ENCODE measurements at places on chromosomes 7 and 10. TPM values are rescaled to one million over a fixed set of nuclear protein-coding genes. Genes with fewer than 3 reads are reported as not detected.
A peak's percentile ranks its signal among the peaks of the same experiment; 100 is the strongest.

DNA sequence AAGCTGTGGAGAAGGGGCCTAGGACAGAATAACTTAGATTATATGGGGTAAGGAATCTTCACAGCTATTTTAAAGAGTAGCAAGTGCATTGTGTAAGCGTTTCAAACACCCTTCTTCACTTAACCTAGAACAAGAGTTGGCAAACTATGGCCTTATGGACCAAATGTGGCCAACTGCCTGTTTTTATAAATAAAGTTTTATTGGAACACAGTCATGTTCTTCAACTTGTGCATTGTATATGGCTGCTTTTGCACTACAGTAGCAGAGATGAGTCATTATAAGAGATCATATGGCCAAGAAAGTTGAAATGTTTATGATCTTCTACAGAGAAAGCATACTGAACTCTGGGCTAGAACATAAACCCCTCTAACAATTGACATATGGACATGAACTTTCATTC lies 187.8 kb downstream of the ETV1 start:
- H3K36me3 ChIP-seq, result no peaks in the 10 kb centered on the region
- no peak for DNase-seq
- no peaks in the 10 kb centered on the region for H3K4me1 ChIP-seq
- H3K27ac ChIP-seq, result no peak overlapping the region
- no peaks in the 10 kb centered on the region for H3K27me3 ChIP-seq

DNA sequence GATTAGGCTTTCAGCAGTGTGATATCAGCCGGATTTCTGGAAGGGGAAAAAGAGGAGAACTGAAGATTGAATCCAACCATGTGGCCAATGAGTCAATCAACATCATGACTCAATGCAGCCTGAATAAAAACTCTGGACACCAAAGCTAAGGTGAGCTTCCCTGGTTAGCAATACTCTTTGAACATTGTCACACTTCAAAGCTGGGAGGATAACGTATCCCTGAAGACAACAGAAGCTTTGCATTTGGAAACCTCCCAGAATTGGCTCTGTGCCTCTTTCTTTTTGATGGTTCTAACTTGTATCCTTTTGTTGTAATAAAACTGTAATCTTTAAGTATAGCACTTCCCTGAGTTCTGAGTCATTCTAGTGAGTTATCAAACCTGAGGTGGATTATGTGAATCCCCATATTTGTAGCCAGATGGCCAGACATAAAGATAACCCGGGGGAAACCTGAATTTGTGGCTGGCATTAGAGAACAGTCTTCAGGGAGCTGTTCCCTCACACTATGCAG lies 284.4 kb downstream of the IPMK start:
- H3K4me3 ChIP-seq, result no peak overlapping the region
- no peak for DNase-seq
- no peaks in the 10 kb centered on the region for H3K4me1 ChIP-seq
- H3K27me3 ChIP-seq, result no peaks in the 10 kb centered on the region
- no peaks in the 10 kb centered on the region for H3K36me3 ChIP-seq
- no peak overlapping the region for H3K27ac ChIP-seq

GRCh38 chr7:77413861-77414424 lies 2.2 kb downstream of the GSAP start:
- no peak overlapping the region for H3K4me3 ChIP-seq
- no peak overlapping the region for H3K27ac ChIP-seq
- H3K4me1 ChIP-seq, result peaks cover 11% of the 10 kb centered on the region
- no peak for DNase-seq
- no peaks in the 10 kb centered on the region for H3K36me3 ChIP-seq

The AP1S1 gene
- 24.5 TPM for polyA plus RNA-seq

GRCh38 chr10:60576130-60577069 lies 186.7 kb upstream of the ANK3 start:
- H3K4me3 ChIP-seq, result no peak overlapping the region
- peak overlapping the region; percentile 37 for H3K27ac ChIP-seq
- H3K4me1 ChIP-seq, result peaks cover 4% of the 10 kb centered on the region
- peak; percentile 22 for DNase-seq

DNA sequence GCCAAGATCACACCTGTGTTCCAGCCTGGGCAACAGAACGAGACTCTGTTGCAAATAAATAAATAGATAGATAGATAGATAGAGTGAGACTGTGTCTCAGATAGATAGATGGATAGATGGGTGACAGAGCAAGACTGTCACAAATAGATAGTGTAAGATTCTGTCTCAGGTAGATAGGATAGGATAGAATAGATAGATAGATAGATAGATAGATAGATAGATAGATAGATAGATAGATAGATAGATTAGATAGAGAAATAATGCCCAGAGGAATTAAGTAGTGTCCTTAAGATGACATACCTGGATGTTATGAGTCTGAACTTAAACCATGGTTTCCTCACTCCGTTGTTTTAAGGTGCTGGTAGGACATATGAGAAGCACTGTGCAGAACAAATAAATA lies 8.0 kb downstream of the PLEKHA8 start:
- H3K27ac ChIP-seq, result no peak overlapping the region
- no peak for DNase-seq
- H3K27me3 ChIP-seq, result no peaks in the 10 kb centered on the region
- H3K4me3 ChIP-seq, result no peak overlapping the region

GRCh38 chr10:92530421-92530820 lies 43.5 kb downstream of the IDE start:
- H3K4me1 ChIP-seq, result no peaks in the 10 kb centered on the region
- H3K4me3 ChIP-seq, result no peak overlapping the region
- peaks cover 13% of the 10 kb centered on the region for H3K36me3 ChIP-seq
- no peak for DNase-seq
- H3K27me3 ChIP-seq, result no peaks in the 10 kb centered on the region

The AGR3 gene
- 1.1 TPM for polyA plus RNA-seq

The OSBPL3 gene
- 3.7 TPM for polyA plus RNA-seq

The EN2 gene
- polyA plus RNA-seq, result 0.79 TPM

The PVRIG gene
- polyA plus RNA-seq, result 3.5 TPM

The TBC1D12 gene
- 12.6 TPM for polyA plus RNA-seq

The UCMA gene
- 2.8 TPM for polyA plus RNA-seq

DNA sequence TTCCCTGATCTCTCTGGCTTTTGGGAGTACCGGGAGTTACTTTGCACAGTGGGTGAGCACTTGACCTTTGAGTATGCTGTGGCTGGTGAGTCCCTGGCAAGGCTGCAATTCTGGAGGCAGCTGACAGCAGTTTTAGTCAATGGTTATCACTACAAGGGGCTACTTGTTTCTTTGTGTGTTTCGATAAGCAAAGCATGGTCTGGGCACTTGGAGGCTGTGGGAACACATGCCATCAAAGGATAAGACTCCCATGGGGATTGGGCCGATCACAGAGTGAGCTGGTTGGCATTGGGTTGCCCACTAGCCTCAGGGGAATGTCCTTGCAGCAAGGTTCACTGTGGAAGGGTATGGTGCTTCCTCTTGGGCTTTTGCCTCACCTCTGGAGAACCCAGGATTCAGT lies 208.2 kb downstream of the SNX13 start:
- H3K4me1 ChIP-seq, result no peaks in the 10 kb centered on the region
- no peak overlapping the region for H3K27ac ChIP-seq
- no peak for DNase-seq
- no peak overlapping the region for H3K4me3 ChIP-seq
- no peaks in the 10 kb centered on the region for H3K36me3 ChIP-seq
- no peaks in the 10 kb centered on the region for H3K27me3 ChIP-seq

The UTF1 gene
- not detected for polyA plus RNA-seq

DNA sequence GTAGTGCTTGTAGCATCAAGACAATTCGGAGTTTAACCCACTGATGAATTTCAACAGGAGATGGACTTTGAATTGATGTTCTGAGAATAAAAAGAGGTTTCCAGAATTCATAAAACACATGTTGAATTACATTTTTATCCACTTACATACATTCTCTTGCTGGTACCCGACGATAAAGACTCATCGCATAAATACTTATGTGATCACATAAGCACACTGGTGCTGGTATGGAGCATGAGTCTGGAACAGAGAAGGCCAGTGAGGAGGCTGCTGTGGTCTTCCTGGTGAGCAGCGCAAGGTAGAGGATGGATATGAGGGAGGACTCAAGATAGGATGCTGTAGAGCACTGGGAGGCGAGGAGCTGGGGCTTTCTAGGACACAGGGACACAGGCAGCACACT lies 109.0 kb downstream of the RNF216 start:
- no peak overlapping the region for H3K4me3 ChIP-seq
- H3K27me3 ChIP-seq, result no peaks in the 10 kb centered on the region
- DNase-seq, result no peak
- H3K27ac ChIP-seq, result no peak overlapping the region
- H3K36me3 ChIP-seq, result peaks cover 16% of the 10 kb centered on the region

DNA sequence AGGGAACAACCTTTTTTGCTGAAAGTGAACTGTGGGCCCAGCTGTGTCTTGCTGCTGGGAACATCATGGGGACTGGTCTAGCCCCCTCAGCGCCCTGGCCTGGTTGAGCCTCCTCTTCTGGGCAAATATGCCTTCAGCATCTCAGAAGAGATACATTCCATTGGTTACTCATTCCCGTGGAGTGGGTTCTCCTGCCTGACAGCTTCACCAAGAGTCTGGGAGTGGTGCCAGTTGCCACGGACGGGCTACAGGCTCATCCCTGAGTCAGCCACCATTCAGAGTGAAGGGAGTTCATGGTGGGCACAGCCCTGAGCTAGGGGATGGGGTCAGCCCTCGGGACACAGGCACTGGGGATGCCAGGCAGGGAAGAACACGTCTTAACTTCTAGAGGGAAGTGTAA lies 81.9 kb downstream of the RAMP3 start:
- H3K36me3 ChIP-seq, result no peaks in the 10 kb centered on the region
- no peak overlapping the region for H3K4me3 ChIP-seq
- H3K27me3 ChIP-seq, result peaks cover 4% of the 10 kb centered on the region
- H3K27ac ChIP-seq, result no peak overlapping the region

The PCGF6 gene
- polyA plus RNA-seq, result 9.8 TPM

DNA sequence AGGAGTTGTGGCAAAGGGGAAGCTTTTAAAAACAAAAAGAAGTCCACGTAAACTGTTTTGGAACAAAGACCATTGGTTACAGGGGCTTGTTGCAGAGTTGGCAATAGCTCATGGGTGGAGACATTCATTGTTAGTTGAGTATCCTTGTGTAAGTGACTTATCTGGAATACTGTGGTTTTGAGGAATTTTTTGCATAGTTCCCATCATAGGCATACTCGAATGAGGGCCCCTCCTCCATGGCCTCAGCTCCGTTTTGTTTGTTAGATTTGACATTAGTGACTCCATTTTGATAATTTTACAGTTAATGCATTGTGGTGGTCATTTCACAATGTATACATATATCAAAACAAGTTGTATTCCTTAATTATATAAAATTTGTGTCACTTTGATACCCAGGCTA lies 12.8 kb upstream of the SMKR1 start:
- no peak overlapping the region for H3K27ac ChIP-seq
- no peaks in the 10 kb centered on the region for H3K27me3 ChIP-seq
- H3K36me3 ChIP-seq, result no peaks in the 10 kb centered on the region
- no peak for DNase-seq

The ANKRD61 gene
- 1.0 TPM for polyA plus RNA-seq

GRCh38 chr7:39633563-39634477 lies 10.4 kb downstream of the RALA start:
- H3K36me3 ChIP-seq, result peaks cover 7% of the 10 kb centered on the region
- H3K27me3 ChIP-seq, result no peaks in the 10 kb centered on the region
- DNase-seq, result no peak
- H3K27ac ChIP-seq, result peak overlapping the region; percentile 76
- no peak overlapping the region for H3K4me3 ChIP-seq

- H3K4me1 ChIP-seq, result no peaks in the 10 kb centered on the region
- no peaks in the 10 kb centered on the region for H3K36me3 ChIP-seq
- DNase-seq, result no peak
- no peak overlapping the region for H3K4me3 ChIP-seq
- no peak overlapping the region for H3K27ac ChIP-seq
Measured at GRCh38 chr7:8982338-8982992, 549.1 kb downstream of the NXPH1 start.

DNA sequence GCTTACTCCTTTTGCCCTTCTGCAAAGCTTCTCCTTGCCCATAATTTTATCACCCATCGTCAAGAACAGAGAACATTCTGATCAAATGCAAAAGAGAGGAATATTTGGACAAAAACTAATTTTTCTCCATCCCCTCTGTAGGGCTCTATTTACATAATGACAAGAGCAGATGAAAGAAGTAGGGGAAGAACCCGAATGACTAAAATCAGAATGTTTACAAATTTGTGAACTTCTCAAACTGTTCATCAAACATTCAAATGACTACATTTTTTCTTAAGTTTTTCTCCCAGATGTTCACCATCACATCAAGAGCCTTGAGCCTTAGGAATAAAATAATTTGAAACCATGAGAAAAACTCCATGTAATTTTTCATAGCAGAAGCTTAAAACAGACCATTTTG lies 119.4 kb downstream of the DGKI start:
- no peak overlapping the region for H3K4me3 ChIP-seq
- no peaks in the 10 kb centered on the region for H3K27me3 ChIP-seq
- H3K27ac ChIP-seq, result no peak overlapping the region
- DNase-seq, result no peak
- no peaks in the 10 kb centered on the region for H3K4me1 ChIP-seq

- no peaks in the 10 kb centered on the region for H3K27me3 ChIP-seq
- H3K27ac ChIP-seq, result no peak overlapping the region
- H3K4me1 ChIP-seq, result no peaks in the 10 kb centered on the region
- DNase-seq, result no peak
Measured at GRCh38 chr7:43618073-43618472, 35.2 kb downstream of the STK17A start.

The H2BK1 gene
- polyA plus RNA-seq, result not detected

DNA sequence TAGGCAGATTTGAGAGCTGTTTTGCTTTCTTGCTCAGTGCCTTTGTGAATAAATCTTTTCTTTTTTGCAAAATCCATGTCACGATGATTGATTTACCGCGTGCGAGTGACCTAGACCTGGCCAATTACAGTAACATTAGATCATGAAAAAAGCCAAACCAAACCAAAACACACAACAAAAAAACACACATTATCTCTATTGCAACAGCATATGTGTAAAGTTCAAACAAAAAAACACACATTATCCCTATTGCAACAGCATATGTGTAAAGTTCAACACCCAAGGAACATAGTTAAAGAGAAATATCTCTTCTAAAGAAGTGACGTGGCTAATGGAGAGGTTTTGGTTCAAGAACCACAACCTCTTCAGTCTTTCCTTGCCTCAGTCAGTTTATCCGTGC lies 342.6 kb upstream of the NRG3 start:
- no peak for DNase-seq
- no peak overlapping the region for H3K27ac ChIP-seq
- no peak overlapping the region for H3K4me3 ChIP-seq
- no peaks in the 10 kb centered on the region for H3K36me3 ChIP-seq
- H3K27me3 ChIP-seq, result no peaks in the 10 kb centered on the region

All from muscle of leg (tissue), 16 donors.